ENCODE measurements at places on chromosomes 6 and 20. TPM values are rescaled to one million over a fixed set of nuclear protein-coding genes. Genes with fewer than 3 reads are reported as not detected.

Gene KCNG1
- total RNA-seq = 78.8 TPM

Gene CDKN1A
- total RNA-seq = 76.3 TPM

Gene GPSM3
- total RNA-seq = 3.3 TPM

Gene TOMM6
- total RNA-seq = 203 TPM

Gene DUSP15
- total RNA-seq = 9.1 TPM

Gene POU3F2
- 1.4 TPM for total RNA-seq

Gene MCCD1
- total RNA-seq = not detected

Gene SLC4A11
- total RNA-seq = 5.8 TPM

Gene CDH22
- 1.3 TPM for total RNA-seq

GRCh38 chr6:166472636-166473035 is 89.9 kb upstream of the MPC1 start:
- DNase-seq = no peak

DNA sequence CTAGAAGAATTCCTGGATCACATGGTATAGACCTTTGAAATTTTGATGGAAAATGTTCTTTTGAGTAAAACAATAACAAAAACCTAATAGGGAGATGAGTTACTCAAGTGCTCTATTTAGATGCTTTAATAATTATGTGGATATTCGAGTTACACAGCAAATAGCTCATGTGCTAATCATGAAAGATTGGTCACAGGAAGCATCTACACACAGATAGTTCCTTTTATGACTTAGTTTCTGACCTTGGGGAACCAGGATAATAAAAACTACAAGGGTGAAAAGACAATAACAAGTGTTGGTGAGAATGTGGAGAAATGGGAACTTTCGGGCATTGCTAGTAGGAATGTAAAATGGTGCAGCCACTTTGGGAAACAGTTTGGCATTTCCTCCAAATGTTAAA is 19.7 kb downstream of the UBE2V1 start:
- DNase-seq = no peak

GRCh38 chr6:124495665-124496190 is 466.5 kb upstream of the RNF217 start:
- no peak for DNase-seq

DNA sequence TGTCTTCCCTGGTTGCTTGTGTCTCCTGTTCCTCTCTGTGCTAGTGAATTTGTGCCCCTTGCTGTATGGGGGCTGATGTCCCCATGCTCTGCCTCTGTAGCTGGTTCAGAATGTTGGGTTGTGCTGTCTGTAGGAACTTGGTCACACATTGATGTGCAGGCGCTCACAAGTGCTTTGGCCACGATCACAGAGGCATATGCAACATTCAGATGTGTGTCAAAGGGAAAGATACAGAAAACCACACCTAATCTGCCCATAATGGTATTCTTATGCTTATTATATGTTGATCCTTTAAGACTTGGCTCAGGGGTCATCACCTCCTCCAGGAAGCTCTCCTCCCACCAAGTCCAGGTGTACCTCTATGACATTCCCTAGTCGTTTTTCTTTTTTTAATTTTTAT is 17.1 kb upstream of the DHX35 start:
- DNase-seq = no peak

- no peak for DNase-seq
Measured at GRCh38 chr6:118892355-118892991, 1.5 kb upstream of the ASF1A start.

DNA sequence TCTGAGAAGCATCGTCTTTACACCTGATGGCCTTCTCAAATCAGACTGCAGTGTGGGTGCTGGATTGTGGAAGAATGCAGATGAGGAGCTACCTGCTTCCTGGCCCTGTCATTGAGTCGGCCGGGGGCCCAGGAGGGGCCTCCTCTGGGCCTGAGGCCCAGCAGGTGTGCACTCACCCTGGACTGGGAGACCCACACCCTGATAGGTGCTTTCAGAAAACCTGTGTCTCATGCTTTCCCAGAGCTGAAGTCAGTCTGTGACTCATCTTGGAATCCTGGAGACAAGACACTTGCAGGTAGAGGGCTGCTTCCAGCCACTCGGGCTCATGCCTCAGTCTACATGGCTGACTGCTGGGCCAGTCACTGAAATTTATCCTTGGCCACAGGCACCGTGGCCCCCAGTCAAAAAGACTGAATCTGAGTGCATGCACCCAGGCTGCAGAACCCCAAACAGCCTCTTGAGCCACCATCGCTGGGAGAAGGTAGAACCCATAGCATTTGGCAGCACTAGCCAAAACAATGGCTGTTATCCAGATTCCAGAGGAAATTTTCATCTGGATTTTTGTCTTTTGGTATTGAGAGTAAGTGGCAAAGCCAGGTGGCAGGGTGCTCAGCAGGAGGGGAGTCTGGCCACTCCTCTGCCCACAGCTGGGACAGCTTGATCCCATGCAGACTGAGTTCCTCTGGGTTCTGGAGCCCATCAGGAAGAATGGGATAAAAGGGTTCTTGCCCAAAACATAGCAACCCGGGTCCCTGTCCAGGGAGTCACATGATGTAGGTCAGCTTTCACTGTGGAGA is 182.0 kb upstream of the CST7 start:
- peak; percentile 40 for DNase-seq

DNA sequence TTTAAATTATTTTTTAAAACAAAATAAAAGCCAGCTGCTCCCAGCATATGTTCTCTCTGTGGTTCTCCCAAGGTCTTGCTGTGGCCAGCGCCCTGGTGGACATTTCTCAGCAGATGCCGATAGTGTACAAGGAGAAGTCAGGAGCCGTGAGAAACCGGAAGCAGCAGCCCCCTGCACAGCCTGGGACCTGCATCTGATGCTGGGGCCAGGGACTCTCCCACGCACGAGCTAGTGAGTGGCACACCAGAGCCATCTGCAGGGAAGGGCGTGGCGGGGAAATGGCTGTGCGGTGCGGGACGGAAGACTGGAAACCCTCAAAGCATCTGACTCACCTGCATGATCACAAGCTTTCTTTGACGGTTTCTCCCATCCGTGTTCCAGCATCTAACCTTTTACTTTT is 16.5 kb downstream of the GFRA4 start:
- no peak for DNase-seq

- no peak for DNase-seq
Measured at GRCh38 chr20:43919686-43920403, 5.2 kb downstream of the TOX2 start.

DNA sequence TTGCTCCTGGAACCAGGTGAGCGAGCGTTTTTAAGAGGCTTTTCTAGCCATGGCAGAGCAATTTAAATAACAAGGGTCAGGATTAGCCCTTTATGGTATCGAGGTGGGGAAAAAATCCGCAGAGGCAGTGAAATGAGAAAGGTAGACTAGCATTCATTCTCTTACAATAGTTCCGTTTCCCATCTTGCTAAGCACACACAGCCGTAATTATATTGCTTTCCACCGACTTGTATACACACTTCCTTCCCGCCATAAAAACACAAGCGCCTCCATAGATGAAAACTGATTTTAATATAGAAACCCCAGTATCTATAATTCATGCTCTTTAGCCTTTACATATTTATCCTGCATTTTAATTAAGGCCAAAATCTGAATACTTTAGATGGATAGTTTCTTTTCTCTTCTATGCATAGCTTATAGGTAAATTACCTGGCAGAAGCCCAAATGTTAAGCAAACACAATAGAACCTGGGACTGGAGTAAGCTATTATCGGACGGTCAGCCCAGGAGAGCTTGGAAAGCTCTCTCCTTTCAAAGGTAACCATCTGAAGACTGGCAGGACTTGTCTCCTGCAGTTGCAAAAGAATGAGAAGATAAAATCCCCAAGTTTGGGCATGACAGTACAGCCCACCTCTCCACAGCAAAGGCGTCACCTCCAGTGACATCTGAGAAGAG is 90.9 kb upstream of the MC3R start:
- DNase-seq = no peak

- DNase-seq = no peak
Measured at GRCh38 chr20:15811951-15812350, 761.3 kb downstream of the KIF16B start.

GRCh38 chr20:58634521-58635278 is 16.4 kb upstream of the STX16 start:
- no peak for DNase-seq

DNA sequence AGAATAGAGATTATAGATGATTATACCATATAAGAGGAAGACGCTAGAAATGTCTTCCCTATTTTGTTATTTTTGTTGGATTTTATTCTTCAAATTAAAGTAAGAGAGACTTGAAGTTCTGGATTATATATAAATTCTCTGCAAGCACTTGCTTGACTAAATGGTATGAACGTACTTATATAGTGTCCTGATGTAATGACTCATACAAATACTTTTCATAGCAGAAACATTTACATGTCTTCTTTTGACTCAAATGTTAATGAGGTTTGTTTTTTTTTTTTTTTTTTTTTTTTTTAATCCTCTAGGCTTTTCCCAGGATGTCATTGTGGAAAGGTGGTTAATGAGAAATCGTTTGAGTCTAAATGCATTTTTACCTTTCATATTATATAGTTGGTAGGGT is 55.0 kb downstream of the PDE7B start:
- no peak for DNase-seq

GRCh38 chr6:41940759-41941279 is 789 bp downstream of the CCND3 start:
- no peak for DNase-seq

GRCh38 chr20:15895126-15895525 is 678.1 kb downstream of the KIF16B start:
- no peak for DNase-seq

DNA sequence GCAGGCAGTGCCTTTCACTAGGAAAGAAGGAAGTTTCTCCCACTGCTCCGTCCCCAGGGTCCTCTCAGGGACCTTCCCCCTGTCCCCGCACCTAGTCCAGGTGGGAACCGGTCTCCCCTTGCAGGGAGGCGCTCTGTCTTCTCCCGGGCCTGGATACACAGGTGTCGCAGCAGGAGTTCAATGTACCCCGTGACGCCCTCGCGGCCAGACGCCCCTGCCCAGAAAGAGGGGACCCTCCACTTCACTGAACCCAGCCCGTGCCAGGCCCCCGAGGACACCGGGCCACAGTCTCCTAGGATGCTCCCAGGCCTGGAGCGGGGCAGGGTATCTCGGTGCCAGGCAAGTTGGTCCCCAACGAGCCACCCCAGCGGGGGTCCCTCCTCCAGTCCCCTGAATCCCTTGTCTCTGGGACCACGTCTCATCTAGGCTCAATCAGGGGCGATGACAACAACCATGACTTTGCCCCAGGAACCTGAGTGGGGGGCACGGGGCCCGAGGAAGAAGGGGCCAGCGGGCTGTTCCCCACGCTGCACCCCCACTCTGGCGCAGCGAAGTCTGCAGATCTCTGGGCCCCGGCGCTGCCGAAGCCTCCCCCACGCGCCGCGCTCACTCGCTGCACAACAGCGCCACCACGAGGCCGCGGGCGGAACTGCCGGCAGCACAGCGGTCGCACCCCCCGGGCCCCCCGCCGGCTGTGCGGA is 103.0 kb downstream of the EDN3 start:
- DNase-seq = peak; percentile 91

- no peak for DNase-seq
Measured at GRCh38 chr20:41268917-41269652, 48.4 kb downstream of the ZHX3 start.

DNA sequence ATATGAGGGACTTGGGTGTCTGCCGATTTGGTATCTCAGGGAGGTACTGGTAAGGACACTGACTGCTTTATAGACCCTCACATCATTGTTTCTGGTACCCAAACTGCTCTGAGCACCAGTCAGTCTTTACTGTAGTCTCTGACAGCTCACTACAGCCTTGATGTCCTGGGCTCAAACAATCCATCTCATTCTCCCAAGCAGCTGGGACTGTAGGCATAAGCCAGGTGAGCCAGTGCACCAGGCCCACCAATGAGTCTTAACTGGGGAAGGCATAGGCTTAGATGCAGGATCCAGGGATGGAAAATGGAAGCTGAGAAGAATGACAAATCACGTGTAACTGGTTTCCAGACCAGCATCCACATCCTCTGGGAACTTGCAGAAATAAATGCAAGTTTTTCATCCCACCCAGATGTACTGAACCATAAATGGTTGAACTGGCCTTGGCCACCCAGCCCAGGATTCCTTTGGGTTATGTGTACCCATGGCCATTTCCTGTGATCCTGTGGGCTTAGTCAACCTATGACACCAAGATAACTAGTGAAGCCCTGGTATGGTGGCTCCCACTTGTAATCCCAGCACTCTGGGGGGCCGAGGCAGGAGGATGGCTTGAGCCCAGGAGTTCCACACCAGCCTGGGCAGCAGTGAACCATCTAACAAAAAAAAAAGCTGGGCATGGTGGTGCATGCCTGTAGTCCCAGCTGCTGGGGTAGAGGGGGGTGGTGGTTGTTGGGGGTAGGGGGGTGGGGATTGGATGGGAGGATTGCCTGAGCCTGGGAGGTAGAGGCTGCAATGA is 5.8 kb downstream of the TUBB start:
- DNase-seq = no peak

DNA sequence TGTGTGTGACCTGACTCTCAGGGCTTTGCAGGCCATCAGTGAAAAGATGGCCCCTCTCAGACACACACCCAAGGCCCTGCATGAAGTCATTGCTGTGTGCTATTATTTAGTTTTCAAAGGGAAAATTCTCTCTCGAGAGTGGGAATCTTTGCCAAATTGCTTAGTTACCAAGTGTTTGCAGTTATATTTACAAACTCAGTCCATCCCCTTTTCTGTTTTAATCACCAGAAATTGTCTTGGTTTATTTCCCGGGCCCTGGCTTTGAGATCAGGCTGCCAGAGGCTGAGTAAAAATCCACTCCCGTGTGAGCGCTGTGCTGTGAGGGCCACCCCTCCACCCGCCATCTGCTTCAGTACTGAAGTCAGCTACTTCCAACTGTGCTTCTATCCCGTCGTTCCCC is 163.1 kb downstream of the SOD2 start:
- DNase-seq = no peak

- DNase-seq = no peak
Measured at GRCh38 chr6:169087443-169088041, 166.1 kb downstream of the THBS2 start.

Data from type B pancreatic cell (in vitro differentiated cells).